ENCODE measurements at places on chromosomes 12 and 14.

DNA sequence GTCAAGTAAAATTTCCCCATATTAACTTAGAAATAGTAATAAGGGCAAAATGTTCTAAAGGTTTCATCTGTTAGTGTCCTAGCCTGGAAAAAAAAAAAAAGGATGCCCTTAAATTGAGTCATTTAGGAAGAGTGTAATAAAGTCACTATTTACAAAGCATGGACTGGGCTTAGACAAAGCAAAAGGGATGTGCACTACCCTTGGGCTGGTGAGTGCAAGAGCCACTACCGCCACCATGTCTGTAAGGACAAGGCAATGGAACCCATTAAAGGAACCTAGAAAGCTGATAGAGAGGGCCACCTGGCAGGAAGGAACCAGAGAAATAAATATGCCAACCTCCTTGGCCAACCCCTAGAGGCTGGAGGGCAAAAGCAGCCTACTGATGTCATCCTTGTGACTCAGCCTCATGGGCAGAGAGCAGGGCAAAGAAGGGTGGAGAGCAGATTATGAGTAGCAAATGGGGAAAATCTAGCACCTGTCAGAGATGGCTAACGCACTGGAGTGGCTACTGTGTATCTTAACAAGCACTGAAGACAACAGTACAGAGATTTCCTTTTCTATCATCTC lies 59.5 kb upstream of the FUT8 start:
- DNase-seq = peak; percentile 47

- DNase-seq = no peak
Observed at GRCh38 chr12:126347421-126347820, 1282.2 kb downstream of the AACS start.

DNA sequence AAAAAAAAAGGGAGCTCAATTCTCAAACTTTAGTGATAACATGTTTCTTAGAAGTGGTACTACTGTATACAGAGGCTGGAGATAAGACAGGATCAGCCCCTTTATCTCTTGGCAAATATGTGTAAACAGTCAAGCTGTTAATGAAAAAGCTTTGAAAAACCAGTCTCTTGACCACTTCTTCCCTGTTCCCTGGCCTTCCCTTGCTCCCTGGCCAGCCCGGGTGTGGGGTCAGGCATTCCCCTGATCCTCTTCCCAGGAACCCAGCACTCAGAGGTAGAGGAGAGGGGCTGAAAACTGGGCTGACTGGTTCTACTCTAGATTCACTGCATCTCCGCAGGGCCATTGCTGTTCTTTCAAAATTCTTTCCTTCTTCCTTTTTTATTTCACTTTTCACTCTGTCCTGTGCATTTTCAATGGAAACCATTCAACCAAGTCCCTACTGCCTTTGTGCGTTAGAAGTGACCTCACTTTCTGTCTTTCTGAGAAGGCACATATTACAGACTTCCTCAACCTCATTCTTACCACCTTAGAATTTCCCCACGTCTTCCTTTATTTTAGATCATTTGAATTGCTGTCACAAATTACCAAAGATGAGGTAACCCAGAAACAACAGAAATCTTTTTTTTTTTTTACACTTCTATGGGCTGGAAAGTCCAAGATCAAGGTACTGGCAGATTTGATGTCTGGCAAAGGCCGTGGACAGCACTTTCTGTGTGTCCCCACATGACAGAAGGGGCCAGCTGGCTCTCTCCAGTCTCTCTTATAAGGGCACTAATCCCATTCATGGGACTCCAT lies 5.7 kb downstream of the GNG2 start:
- DNase-seq = peak; percentile 40

DNA sequence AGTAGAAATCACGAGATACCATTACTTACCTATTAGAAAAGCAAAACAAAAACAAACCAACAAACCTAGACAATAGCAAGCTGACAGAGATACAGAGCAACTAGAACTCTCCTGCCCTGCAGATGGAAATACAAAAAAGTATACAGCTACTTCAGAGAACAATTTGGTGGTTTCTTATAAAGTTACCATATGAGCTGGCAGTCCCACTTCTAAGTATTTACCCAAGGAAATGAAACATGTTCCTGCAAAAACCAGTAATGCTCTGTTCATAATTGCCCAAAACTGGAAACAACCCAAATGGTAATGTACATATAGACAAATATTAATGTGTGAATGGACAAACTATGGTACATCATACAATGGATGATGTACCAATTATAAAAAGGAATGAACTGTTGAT lies 31.7 kb downstream of the FUT8 start:
- no peak for DNase-seq

GRCh38 chr12:20232931-20233675 lies 135.2 kb upstream of the PDE3A start:
- no peak for DNase-seq

GRCh38 chr12:30358671-30359070 lies 337.0 kb downstream of the IPO8 start:
- no peak for DNase-seq

DNA sequence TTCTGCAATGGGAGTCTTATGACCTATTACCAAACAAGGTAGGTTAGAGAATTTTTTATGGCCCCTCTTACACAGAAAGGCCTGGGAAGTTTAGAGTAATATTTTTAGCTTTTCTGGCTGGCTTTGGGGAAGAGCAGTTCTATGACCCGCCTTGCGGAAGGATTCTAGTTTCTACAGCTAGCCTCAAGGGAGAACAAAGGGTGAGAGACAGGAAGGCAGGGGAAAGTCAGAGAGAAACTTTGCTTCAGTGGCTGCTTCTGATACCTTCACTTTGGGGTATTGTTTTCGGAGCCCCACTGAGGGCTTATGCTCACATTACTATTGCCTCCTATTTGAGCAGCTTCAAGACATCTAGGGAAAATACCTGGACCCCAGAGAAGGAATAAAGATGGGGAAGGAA lies 80.7 kb upstream of the NUDT4 start:
- no peak for DNase-seq

Data from activated CD8-positive, alpha-beta T cell treated with anti-CD3 and anti-CD28 coated beads for 36 hours (primary cell).